Activated CD4-positive, alpha-beta T cell treated with anti-CD3 and anti-CD28 coated beads for 48 hours (primary cell): ENCODE measurements at places on chromosomes 11 and 22.
A peak's percentile ranks its signal among the peaks of the same experiment; 100 is the strongest.

DNA sequence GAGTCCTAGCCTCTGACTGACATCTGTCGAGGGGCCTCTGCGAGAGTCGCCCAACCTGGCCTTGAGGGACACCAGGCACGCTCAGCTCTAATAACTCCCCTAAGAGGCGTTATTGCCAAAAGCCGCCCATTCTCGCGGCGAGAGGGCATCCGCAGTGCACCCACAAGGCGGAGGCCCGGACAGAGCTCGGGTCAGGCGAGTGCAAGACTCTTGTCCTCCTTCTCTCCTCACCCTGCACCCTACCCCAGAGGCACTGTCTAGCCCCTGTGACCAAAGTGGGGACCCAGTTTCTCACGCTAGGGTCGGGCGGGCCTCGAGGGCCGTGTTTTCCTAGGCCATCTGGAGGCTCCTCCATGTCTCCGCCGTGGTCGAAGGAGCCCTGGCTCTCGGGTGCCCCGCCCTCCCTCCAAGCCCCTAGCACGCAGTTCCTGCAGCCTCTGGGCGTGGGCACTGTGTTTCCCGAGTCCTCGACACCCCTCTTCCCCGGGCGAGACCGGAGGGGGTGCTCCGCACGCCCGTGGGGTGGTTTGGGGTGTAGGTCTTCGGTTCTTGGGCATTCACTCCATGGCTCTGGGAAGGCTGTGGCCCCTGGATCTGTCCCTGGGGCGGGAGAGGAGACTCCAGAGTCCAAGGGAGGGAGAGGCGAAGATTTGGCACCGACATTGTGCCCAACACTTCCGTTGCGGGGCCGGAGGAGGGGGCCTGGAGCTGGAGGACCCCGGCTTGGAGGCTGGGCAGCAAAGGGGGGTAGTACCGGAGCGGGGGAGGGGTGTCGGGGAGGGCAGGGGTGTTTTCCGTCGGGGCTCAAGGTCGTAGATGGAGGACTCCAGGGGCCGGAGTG is 1.0 kb downstream of the CHRM4 start:
- no peak for DNase-seq

GRCh38 chr11:26286472-26287066 is 45.4 kb upstream of the ANO3 start:
- DNase-seq = no peak

DNA sequence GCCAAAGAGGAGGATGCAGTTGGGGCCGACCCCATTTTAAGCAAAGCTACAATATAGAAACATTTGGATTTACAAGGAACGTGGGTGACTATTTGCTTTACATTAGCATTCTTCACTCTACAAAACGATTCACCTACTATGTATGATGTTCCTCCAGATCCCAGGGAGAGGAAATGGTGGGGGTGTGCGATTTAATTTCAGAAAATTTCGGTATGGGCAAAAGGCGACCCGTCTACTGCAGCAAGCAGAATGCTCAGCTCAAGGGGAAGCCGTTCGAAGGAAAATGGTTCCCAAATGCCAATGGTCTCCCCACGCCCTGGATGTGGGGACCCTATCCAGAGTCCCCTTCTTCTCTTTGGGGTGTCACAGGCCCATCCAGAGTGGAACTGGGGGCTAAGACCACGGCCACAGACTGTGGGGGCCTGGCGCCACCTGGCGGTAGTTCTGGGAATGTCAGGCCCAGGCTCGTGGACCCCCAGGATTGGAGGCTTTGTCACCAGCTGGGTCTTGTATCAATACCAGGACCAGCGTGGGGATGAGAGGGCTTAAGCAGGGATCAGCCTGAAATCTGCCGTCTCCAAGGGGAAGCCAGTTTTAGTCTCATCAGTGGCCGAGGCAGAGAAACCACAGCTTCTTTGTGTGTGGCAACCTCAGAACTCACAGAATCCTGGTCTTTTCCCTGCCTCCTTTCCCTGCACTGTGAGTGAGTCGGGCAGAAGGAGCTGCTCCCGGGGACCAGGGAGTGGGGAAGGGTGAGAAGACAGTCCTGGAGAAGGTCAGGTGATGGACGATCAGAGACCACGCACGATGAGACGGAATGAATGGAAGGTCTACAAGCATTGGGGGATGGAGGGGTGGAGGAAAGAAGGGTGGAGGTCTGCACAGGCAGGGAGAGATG is 8.4 kb downstream of the LRRC10B start:
- DNase-seq = peak; percentile 66

- no peak for DNase-seq
Measured at GRCh38 chr11:101091781-101092180, 37.8 kb downstream of the PGR start.

GRCh38 chr11:132448334-132448995 is 1078.0 kb downstream of the NTM start:
- DNase-seq = no peak

DNA sequence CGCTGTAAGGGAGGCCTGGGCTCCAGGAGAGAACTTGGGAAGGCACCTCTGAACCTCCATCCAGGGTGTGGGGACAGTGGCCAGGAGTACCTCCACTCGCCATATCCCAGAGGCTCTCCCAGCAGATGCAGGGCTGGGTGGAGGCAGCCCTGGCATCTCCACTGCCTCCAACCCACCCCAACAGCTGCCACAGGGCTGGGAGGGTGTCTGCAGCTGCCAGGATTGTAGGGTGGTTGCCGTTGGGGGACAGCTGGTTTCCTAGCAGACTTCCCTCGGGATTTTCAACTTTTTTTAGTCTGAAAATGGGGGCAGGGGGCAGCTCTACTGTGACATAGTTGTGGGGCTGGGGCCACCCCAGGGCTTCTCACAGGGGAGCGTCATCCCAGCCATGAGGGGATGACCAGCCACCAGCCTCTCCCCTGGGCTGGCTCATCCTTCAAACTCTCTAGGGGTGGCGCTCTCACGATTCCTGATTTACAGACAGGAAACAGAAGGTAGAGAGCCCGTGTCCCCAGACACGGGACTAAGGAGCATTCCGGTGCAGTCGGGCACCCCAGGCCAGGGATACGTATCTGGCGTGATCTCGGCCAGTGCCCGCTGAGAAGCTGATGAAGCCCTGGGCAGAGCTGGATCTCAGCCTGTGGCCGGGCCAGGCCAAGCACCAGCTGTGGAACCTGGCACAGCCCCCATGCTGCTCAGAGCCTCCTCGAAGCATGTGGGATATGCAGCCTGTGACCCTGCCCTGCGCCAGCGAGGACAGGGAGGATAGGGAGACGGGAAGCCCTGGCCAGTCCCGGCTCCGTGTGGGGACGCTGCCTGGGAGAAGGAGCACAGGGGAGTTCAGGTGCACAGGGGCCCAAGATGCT is 9.9 kb downstream of the PRR5 start:
- DNase-seq = no peak

DNA sequence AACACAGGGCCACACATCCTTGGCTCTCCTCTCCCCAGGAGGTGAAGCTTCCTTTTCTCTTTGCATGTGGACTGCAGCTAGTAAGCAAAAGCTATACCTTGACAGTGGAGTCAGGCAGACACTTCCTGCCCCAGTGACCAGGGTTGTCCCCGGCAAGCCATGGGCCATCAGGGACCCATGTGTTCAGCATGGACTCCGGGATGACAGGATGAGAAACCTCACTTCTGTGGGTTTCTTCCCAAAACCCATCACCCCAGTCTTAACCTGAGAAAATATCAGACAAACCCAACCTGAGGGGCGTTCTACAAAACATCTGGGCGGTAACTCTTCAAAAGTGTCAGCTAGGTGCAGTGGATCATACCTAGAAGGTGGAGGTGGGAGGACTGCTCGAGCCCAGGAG is 40.2 kb downstream of the GNB1L start:
- DNase-seq = no peak

DNA sequence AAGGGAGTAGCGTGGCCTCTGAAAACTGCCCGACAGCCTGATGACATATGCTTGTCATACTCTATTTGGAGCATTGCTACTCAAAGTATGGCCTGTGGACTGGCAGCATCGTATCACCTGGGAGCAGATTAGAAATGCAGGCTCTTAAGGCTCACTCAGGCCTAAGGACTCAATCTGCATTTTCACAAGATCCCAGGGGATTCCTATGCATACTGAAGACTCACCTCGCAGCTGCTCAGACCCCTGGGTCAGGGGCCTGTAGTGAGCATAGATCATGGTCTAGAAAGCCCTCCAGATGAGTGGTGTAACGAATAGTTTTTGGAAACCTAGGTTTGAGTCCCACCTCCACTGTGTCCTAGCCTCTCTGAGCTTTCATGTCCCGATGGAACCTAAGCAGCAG is 126.3 kb downstream of the FEZ1 start:
- no peak for DNase-seq

DNA sequence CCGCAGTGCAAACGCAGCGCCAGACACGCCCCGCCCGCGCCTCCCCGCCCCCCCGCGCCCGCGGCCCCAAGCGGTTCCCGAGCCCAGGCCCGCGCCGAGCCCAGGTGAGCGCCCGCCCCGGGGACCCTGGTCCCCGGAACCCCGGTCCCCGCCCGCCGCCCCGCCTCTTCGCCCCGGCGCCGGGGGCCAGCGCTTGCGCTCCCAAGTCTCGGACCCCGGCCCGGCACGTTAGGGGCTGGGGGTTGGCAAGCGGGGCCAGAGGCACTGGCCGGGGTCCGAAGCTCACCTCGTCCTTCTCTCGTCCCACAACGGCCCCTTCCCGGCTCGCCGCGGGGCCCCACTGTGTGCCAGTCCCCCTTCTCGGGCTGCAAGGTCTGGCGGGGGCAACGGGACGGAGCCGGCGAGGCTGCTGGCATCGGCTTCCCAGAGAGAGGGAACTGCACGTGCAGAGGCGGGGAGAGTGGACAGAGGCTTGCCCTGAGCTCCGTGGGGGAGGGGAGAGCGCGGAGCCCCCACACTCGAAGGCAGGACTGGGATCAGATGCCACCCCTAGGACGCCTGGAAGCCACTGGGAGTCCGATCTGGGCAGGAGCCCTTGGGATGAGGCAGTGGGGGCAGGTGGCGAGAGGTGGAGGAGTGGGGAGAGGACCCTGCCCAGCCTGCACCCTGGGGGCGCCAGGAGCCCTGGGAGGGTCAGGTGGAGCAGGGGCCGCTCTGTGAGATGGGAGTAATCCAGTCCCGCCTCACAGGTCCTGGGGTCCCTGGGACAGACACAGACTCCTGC is 1.8 kb upstream of the AIFM3 start:
- no peak for DNase-seq

DNA sequence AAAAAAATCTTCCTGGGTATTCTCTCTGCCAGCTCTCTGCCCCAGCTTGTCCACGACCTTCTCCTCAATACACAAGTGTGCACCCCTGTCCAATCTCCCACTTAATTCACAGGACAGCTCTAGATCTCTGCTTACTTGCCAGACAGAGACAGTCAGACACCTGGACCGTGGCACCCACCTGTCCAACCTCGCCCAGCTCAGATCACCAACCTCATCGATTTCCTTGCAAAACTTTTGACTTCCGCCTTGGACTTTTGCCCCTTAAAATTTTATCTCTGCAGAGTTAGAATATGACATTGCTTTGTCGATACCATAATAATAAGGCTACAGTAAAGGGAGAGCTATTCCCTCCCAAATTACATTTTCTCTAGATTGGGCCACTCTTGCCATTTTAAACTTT is 10.4 kb downstream of the LMF2 start:
- DNase-seq = no peak

DNA sequence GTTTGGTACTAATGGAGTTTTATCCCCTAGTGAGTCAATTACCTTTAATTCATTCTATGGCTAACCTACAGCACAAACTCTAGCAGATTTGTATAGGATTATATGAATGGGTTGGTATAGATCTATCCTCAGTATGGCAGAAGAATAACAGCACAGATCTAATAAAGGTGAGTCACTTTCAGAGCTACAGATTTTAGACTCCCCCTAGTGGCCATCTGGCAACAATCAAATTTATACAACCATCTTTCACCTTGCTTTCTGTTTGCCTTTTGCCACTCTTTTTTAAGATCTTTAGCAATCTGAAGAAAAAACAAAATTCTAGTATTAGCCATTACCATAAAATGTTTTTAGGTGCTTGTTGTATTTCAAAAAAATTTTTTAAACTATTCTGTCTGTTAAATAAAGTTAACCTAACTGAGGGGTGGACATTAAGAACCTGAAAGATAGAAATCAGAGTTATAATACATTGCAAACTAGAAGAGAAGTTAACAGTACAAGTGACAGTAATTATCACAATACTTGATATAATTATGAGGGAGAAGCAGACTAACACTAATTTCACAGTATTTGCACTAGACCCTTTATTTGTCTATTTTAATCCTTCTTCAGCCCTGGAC is 25.8 kb downstream of the DDIAS start:
- DNase-seq = no peak

DNA sequence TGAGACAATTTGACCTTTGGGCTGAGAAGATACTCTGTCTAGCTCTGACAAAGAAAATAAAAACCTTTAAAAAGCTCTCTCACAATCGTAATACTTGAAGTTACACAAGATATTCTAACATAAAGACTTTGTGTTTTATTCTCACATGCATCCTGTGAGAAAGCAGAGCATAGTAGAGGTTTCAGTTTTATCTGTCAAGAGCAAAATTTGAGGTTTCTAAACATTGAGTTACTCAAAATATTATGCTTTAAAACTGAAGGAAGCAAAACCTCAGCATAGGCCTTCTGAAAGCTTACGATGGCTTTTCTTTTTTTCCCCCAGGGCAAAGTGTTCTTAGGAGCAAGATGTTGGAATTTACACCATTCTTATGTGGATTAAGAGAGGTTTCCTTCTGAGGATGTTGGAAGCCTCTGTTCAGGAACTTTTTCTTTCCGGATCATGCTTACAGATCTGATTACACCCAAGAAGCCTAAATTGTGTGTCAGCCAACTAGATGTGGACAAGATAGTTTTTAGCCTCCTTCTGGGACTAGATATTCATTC is 15.0 kb upstream of the OR51M1 start:
- DNase-seq = no peak

- DNase-seq = no peak
Measured at GRCh38 chr11:65241134-65241533, 20.6 kb upstream of the POLA2 start.

GRCh38 chr22:43154887-43155536 is 3.7 kb downstream of the TSPO start:
- no peak for DNase-seq

GRCh38 chr11:12687216-12687623 is 13.0 kb downstream of the TEAD1 start:
- no peak for DNase-seq

- DNase-seq = peak; percentile 41
Measured at GRCh38 chr11:78202733-78203167, 14.0 kb downstream of the USP35 start.

- peak; percentile 12 for DNase-seq
Measured at GRCh38 chr11:117145393-117145761, 1.3 kb downstream of the PAFAH1B2 start.

- no peak for DNase-seq
Measured at GRCh38 chr11:8097062-8097461, 16.1 kb downstream of the TUB start.

DNA sequence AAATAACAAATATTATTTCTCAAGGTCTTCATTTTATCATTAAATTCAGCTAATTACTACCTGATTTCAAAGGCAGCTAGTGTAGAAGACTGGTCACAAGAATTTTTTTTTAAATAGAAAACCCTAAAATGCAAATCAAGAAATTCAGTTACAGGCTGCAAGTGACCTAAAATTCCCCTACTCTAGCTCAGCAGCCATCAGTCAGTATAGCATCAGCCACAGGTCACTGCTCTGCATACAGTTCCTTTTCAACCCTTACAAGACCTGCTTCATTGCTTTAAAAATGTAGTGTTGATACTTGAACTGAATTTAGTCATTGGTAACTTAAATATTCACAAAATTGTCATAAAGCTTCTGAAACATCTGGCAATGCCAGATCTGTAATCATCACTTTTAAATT is 9.5 kb upstream of the B3GNT6 start:
- no peak for DNase-seq
